Naive thymus-derived CD8-positive, alpha-beta T cell (primary cell): ENCODE measurements at places on chromosomes 7 and 10.
A peak's percentile ranks its signal among the peaks of the same experiment; 100 is the strongest.

DNA sequence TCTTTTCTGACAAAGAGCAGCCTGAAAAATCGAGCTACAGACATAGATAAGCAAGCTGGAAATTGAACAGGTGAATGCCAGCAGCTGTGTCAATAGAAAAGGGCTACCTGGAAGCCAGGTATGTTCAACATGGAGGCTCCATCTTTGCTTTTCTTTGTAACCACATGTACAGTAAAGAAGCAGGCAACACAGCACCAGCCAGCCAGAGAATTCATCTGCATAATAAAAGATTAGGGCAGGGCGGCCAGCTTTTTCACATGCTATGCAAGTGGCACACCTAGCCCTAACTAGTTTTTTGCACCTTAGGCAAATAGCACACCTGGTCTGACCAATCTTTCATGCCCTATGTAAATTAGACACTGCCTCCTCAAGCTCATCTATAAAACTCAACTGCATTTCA, 25.7 kb downstream of the COG5 start:
- no peak for DNase-seq

- DNase-seq, result peak; percentile 43
Measured at GRCh38 chr7:38463277-38464225, 167.6 kb downstream of the AMPH start.

- DNase-seq, result no peak
Measured at GRCh38 chr10:47036771-47037170, 125.5 kb downstream of the PTPN20 start.

DNA sequence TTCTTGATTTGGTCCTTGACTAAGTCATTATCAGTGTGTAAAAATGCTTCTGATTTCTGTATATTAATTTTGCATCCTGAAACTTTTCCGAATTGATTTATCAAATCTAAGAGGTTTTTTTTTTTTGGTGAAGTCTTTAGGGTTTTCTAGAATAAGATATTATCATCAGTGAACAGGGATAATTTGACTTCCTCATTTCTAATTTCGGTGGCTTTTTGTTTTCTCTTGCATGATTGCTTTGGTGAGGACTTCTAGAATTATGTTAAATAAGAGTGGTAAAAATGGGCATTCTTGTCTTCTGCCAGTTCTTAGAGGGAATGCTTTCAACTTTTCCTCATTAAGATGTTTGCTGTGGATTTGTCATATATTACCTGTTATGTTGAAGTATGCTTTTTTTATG, 170.5 kb downstream of the CCDC7 start:
- DNase-seq, result no peak

DNA sequence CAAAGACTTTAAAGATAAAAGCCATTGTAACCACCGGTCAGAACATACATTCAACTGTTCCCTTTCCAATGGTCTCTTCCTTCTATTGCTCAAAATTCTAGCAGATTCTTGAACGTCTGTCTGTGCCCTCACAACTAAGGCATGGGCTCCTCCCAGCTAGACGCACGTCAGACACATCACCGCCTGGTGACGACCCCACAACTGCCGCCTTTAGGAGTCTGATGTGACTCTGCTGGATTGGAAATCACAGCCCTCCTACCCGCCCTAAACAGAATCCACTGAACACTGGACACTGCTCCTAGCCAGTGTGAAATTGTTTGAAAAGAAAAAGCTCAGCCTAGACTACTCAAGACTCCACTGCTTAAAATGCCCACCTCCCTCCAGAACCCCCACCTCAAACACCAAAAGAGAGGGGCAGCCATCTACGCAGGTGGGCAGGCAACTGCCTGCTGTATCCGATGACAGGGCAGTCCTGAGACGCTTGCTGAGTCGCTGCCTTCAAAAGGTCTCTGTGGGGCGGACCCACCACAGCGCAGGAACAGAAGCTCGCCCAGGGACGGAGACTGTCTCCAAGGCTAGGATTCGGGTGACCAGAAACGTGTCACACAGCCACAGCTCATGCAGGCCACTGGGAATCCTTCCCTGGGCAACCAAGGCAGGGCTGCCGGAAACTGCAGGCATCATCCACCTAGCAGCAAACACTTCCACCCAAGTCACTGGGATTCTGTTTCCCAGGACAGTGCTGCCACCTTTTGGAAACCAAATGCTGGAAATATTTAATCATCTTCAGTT, 34.7 kb downstream of the GSDME start:
- DNase-seq, result no peak

DNA sequence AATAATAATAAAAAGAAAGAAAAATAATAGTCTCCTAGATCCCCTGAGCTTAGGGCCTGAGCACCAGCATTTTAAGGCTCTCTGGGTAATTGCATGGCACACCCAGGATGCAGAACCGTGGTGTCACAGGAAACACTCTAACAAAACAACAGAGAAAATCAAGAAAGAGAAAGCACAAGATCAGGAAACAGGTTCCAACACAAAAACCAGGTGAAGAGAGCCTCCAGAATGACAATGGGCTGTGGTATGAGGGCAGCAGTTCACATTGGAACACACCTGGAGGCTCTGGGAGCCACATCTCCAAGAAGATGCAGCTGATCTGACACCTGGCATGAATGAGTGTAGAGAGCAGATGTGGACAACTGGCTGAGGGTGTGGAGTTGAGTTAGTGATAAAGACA, 7.1 kb downstream of the MMRN2 start:
- DNase-seq, result no peak

DNA sequence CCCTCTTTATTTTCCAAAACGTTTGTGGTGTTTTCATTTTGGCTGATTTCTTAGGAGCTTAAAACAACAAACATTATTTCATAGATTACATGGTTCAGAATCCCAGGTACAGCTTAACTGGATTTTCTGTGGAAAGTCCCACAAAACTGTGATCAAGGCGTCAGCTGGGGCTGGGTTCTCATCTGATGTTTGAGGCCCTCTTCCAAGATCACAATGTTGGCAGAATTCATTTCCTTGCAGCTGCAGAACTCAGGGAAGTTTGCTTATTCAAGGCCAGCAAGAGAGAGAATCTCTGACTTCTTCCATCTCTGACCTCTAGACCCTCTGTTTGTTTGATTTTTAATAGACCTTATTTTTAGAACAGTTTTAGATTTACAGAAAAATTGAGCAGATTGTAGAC, 108.4 kb upstream of the AGK start:
- DNase-seq, result no peak

DNA sequence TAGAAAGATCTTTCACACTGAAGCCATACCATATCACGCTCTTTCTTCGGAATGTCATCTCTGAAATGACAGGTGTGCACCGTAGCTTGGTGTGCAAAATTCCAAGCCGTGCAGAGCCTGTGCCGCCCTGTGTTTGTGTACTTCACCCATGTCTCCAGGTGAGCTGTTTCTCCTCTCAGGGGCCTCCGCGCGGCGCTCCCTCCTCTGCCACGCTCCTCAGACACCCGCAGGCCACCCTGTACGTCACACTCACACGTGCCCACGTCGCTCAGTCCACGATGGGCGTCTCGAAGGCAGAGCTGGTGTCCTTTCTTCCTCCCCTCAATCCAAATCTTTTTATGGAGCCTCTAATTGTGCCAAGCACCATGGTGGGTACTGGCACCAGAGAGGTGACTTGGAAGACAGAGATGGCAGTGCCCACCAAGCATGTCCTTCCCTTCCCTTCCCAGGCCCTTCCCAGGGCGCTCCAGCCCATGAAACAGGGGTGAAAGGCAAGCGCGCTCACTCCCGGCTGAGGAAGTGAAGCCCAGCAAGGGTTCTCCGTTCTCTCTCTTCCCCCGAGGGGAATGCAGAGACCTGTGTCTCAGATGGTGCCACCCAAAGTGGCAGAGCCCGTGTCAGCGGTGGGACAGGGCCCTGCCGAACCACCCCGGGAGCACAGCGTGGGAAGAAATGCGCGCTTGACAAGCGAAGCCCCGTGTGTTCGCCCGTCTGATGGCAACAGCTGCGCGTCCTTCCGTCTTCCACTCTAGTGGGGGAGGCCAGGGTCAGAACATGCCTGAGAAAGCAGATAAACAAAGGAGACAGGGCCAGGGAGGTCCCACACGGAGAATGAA, 292.5 kb upstream of the SHH start:
- DNase-seq, result no peak

DNA sequence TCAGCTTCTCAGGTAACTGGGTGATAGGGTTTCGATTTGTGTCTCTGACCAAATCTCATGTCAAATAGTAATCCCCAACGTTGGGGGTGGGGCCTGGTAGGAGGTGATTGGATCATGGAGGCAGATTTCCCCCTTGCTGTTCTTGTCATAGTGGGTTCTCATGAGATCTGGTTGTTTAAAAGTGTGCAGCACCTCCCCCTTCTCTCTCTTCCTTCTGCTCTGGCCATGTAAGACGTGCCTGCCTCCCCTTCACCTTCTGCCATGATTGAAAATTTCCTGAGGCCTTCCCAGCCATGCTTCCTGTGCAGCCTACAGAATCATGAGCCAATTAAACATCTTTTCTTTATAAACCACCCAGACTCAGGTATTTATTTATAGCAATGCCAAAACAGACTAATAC, 21.9 kb upstream of the SMURF1 start:
- no peak for DNase-seq

DNA sequence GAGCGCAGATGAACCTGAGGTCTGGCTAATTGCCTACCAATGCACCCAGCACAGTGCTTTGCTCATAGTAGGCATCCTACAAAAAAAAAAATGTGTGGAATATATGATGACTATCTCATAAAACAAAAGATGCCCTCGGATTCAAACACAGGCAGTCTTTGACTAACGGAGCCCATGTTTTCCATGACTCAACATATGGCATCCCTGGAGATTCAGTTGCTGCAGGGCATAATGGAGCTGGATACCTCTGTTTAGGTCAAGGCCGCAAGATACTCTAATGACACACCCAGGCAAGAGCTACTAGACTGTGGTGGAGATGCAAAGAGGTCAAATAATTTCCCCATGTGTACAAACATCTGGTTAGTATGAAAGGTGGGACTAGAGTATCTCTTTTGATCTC, 16.3 kb downstream of the CUBN start:
- DNase-seq, result no peak

DNA sequence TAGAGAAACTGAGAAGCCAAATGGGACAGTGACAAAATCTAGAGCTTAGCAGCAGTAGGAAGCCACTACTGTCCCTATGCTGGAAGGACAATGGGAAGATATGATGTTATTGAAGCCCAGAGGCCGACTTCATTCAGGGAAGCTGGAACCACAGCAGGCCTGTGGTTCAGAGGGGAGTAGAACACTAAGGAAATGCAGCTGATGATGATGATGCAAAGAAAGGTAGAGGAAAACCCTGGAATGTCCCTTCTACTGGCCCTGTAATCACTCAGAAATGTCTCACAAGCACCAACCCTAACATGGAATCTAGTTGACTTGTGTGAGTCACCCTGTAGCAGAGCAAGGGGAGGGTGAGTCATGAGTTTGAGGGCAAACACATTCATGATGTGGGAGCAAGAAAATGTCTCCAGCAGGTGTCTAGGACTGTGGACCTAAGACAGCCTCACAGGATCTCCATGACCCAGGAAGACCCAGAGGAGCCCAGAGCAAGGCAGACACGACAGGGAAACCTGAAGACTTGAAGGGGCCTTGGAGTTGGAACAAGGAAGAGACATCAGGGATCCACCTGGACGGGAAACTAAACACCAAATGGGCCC, 37.0 kb upstream of the LRRC17 start:
- no peak for DNase-seq

GRCh38 chr7:51430480-51431086, 114.0 kb upstream of the COBL start:
- peak; percentile 50 for DNase-seq

- DNase-seq, result no peak
Measured at GRCh38 chr7:42567051-42567450, 330.0 kb upstream of the GLI3 start.

GRCh38 chr10:3169673-3170072, 2.9 kb downstream of the PITRM1 start:
- no peak for DNase-seq

GRCh38 chr7:116734710-116735109, 62.7 kb downstream of the MET start:
- DNase-seq, result no peak

DNA sequence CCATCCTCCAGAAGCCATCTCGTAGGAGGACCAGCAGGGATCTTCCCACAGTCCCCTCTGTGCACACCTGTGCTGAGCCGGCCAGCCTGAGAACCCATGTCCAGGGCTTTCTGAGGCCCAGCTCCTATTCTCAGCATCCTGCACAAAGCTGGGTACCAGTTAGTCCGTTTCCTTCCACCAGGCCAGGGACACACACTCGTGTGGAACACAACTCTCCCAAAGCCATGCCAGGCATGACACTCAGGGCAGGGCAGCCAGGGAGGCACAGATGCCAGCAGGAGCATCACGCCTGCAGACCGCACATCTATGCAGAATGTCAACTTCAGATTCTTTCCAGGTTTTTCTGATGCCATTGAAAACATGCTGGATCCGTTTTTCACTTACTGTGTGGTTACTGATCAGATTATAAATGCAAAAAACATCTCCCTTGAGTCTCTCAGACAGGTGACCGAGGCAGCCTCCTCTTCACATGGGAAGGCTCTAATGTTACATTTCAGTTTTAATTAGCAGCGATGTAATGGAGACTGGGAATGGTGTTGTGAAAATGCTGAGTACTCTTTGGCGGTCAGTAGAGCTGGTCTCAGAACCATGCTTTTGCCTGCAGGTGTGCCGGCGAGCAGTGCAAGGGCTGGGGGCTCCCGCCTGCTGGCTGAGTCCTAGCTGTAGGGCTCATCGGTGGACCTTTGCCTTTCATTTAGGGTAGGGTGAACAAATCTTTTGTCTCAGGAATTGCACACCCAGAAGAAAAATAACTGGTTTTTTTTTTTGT, 3.3 kb upstream of the SUN1 start:
- no peak for DNase-seq

DNA sequence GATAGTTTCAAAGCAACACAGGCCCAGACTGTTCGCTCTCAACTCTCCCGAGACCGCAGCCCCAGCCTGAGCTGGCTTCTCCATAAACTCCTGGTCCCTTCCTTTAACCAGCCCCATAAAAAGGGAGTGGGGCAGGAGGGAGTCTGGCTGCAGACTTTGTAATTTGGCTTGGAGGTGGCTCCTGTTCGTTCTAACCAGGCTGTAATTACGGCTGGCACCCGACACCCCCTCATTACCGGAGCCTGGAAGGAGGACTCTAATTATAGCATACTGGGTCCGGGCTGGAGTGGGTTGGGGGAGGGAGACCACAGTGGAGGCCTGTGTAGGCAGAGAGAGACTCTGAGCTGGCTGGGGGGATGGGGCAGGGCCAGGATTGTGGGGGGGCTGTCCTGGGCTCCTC, 49.7 kb downstream of the UNC5B start:
- no peak for DNase-seq

- DNase-seq, result no peak
Measured at GRCh38 chr10:73287441-73287840, 35.0 kb upstream of the MRPS16 start.

DNA sequence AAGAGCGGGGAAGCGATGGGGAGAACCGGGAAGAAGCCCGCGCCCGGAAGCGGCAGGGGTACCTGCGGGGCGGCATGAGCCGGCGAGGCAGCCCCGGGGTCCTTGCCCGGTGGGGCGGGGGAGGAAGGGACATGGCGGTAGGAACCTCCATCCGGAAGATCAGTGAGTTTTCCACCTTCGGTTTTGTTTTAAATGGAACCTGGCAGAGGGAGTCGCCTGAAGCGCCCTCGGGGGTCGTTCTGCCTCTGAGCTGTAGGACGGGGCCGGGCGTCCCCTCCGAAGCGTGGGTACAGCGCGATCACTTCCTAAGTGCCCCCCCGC, 471 bp downstream of the PFKP start:
- DNase-seq, result no peak

- no peak for DNase-seq
Measured at GRCh38 chr7:50560865-50561351, 4.3 kb downstream of the DDC start.
